Stimulated activated naive CD4-positive, alpha-beta T cell (primary cell): ENCODE measurements at places on chromosomes 13 and 19.

DNA sequence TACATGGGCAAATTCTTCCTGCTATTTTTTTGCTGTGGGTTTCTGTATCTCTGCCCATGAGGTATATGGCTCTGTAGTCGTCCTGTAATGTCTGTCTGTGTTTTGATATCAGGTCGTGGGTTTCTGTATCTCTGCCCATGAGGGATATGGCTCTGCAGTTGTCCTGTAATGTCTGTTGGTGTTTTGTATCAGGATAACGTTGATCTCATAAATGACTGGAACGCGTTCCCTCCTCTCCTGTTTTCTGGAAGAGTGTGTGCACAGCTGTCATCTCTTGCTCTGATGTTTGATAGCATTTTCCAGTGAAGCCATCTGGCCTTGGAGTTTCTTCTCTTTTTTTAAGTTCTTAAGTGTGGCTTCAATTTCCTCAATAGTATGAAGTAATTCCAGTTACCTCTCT is 57.2 kb downstream of the SOX1 start:
- no peak for DNase-seq

GRCh38 chr13:110638257-110638656 is 22.9 kb downstream of the NAXD start:
- no peak for DNase-seq

- DNase-seq: no peak
These were observed 23.8 kb upstream of the ONECUT3 start for GRCh38 chr19:1729568-1729925.

DNA sequence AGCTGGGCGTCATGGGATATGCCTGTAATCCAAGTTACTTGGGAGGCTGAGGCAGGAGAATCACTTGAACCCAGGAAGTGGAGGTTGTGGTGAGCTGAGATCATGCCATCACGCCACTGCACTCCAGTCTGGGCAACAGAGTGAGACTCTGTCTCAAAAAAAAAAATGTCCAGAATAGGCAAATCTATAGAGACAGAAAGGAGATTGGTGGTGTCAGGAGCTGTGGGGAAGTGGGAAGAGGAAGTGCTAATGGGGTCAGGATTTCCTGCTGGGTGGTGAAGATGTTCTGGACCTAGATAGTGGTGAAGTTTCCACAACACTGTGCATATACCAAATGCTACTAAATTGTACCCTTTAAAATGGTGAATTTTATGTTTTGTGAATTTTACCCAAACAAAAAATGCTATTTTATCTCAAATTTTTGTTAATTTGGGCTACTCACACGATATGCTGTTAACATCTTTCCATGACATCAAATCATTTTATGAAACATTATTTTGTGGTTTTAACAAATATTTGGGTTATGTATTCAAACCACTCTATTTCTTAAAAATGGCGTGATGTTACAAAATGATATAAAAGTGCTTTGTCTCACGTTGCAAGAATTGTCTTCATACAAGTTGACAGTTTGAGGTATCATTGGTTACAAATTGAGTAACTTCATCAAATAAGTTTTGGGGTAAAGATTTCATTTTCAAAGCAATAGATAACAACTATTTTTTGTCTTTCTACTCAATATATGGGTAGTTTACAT is 7.4 kb upstream of the CYP4F3 start:
- no peak for DNase-seq

DNA sequence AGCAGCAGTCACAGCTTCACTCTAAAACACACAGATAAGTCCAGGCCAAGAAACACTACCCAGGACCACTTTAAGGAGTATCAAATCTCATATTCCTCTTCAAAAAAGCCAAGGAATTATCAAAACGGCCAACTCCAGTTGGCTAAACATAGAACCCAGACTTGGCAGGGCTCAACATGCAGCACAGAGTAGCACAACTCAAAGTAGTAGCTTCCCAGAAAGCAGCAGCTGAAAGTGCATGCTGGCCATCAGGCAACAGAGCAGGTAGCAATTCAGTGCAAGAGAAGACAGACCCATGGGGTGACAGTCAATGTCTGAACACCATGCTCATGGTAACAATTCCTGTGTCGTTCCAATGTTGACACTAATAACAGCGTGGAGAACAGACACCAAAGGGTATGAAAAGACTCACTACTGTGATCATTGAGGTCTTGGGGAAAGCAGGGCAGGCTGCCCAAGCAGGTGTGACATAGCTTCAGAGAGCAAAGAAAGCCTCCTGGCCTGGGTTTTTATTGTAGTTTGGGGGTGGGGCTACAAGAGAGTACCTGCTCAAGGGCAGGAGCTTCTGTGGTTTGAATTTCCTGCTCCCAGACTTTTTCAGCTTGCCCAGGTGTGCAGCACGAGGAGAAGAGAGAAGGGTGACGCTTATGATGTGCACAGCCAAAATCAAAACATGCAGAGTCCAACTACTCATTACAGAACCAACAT is 6.2 kb downstream of the ZNF709 start:
- peak; percentile 38 for DNase-seq

GRCh38 chr13:114211446-114212157 is 23.1 kb upstream of the CDC16 start:
- DNase-seq: no peak

GRCh38 chr19:8192221-8192820 is 16.8 kb upstream of the CERS4 start:
- DNase-seq: no peak

GRCh38 chr13:33520468-33520839 is 234.9 kb upstream of the STARD13 start:
- no peak for DNase-seq

- no peak for DNase-seq
These were observed 97.9 kb downstream of the UGGT2 start for GRCh38 chr13:95955255-95955654.

DNA sequence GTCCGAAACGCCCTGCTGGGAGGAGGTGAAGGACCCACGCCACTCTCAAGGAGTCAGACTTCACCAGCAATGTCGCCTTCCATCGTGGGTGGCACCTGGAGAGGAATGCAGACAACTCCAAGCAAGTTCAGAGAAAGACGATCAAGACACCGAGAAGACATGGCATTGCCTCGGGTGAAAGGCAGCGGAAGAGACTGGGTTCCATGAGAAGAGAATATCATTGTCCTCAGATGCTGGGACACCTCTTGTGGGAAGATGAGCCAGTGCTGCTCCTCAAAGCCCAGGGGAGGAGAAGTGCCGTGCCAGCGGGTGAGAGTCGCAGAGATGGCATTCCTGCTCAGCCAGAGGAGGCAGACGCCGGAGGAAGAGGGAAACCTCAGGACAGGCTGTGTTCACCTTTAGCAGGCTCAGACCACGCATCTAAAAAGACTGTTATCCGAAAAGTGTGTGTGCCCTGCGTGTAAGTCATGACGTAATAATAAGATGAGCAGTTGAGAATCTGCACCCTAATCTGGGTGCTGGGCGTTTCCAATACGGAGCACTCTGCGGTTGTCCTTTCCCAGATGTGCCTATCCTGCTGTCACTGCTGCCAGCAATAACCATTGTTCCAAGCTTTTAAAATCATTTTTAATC is 144.6 kb upstream of the SPACA7 start:
- DNase-seq: no peak

DNA sequence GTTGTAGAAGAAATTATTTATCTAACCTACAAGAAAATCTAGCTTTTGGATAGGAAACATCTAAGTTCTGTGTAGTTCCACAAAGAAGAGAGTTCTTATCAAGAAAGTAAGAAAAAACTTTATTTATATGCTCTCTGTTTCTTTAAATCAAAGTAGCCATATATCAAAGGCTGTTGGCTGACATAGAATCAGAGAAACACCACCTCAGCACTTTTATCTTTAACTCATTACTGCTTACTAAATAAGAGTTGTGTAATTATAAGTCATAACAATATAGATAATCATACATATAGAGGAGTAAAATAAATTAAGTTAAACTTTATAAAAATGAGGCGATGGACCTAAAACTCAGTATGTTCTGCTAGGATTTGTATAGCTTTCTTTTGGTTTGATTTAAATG is 570.6 kb downstream of the PCDH17 start:
- no peak for DNase-seq

GRCh38 chr13:91544723-91545122 is 146.3 kb downstream of the GPC5 start:
- DNase-seq: no peak

DNA sequence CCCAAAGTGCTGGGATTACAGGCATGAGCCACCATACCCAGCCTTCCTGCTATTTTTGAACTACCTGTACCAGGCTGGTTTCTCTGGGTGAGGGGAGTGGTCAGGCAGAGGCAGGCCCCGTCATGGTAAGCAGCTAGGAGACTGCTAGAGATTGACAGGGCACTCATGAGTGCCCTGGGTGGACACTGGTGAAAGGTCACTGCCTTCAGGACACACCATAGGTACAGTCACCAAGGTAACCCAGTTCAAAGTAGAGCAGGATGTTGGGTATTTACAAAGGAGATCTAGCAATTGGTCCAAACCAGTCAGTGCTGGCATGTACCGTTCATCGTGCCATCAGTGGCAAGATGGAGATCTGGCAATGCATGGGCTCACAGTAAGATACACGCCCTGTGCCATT is 25.5 kb downstream of the DPRX start:
- no peak for DNase-seq

- DNase-seq: no peak
These were observed 45.2 kb downstream of the CDADC1 start for GRCh38 chr13:49292742-49293486.

- DNase-seq: no peak
These were observed 14.6 kb downstream of the AKAP8L start for GRCh38 chr19:15404097-15404779.

- DNase-seq: no peak
These were observed 371.4 kb upstream of the SLC10A2 start for GRCh38 chr13:103437651-103438050.

GRCh38 chr19:40533508-40533907 is 43.2 kb upstream of the SHKBP1 start:
- DNase-seq: no peak

DNA sequence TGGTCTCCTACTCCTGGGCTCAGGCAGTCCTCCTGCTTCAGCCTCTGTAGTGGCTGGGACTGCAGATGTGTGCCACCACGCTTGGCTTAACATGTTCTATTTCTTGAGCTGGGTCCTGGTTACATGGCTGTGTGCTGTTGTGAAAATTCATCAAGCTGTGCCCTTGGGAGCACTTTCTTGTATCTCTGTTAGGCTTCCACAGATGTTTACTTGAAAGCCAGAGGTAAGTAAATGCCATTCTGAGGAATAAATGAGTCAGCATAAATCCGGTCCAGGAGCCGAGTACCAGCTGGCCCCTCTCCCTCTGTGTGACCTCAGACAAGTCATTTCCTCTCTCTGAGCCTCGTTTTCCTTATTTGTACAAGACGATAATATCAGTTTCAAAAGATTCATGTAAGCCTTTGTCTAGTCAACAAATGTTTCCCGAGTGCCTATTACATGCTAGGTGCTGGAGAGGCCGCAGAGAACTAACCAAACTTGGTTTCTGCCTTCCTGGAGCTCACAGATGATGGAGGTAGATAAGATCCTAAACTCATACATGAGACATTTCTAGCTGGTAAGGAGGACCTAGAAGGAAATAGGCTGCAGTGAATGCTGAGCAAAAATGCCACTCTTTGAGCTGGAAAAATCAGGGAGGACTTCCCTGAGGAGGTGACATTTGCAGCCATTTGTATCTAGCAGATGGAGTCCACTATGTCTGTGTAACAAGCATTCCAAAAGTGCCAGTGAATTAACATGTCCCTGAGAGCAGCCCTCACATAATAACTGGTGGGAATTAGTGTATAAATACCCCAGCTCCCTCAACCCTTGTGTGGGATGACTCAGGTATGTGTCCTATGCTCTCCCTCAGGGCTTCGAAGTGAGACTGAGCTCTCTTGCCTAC is 2.7 kb upstream of the RASAL3 start:
- DNase-seq: no peak
